ENCODE measurements at places on chromosomes 2 and 18.

DNA sequence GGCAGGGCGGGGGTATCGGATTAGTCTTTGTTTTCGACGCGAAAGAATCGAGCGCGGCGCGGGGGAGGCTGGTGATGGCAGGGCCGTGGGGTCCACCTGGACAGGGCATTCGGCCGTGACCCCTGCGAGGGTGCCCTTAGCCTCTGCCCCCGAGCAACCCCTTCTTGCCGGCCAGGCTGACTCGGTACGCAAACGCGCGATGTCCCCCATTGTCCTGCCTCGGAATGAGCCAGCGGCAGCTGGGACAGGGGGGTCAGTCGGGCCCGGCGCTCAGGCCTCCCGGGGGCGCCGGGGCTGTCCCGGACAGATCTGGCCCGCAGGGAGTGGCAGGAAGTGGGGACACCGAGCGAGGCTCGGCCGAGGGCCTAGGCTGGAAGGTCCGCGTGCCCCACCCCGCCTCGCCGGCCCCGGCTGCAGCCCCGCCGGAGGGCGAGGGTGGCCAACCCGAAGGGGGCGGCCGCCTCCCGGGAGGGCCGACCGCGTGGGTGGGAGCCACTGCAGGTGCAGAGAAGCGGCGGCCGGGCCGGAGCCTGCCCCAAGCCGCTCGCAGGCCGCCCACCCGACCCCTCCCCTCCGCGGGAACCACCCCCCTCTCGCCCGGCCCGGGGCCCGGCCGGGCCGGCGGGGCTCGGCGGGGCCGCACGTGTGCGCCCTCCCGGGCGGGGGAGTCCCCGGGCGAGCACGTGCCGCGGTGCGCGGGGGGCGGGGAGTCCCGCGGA is at the start of gene TET3:
Gene TET3 (plus strand): TSS at position 708 of the 719 bp plus-strand sequence. CDS start 1,494 bp downstream, outside the sequence.
- DNase-seq, result no peak

DNA sequence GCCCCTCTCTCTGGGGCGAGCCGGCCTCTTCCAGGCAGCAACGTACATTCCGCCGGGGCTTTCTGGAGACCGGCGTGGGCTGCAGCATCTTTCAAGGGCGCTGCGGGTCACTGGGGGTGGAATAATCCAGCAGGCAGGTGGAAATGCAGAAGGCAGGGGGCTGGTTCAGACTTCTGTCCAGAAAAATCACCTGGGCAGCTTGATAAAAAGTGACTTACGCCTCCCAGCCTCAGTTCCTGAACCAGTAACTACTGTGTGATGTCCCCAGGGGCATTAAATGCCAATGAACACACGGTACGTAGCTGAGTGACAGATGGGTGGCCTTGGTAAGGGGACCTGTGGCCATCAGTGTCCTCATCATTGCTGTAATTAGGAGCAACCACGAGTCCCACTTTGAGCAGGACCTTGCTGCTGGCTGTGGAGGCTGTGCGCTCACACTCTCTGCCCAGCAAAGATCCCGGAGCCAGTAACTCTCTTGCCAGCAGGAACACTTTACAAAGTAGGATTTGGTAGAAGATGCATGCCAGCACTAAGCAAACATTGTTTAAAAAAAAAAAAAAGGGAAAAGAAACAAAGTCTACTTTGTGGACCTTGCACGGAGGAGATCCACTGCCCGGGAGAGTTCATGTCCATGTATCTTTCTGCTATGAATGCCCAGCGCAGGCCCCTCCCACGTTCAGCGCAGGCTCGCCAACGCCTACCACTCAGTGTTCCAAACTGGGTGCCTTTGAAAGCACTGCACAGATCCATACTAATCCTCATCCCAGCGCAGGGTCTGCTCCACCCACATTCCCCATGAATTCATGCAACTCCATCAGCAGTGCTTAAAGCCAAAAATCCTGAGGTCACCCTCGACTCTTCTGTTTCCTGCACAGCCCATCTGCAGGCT is 177.3 kb downstream of the HDAC4 start:
- no peak for DNase-seq

DNA sequence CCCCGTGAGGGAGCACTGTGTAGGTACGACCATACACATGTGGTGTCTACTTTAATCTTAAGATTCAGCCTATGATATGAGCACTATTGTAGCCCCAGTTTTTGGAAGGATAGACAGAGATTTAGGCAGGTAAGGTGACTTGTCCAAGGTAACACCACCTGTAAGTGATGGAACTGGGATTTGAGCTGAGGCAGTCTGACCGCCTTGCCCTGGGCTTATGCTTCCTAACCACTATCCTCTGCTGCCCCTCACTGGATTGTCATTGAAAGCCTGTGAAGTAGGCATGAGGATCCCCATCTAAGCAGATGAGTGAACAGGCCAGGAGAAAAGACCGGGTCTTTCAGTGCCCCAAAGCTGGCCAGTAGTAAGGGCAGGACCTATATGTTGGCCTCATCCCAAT is 343.8 kb downstream of the CYRIA start:
- DNase-seq, result no peak

- peak; percentile 86 for DNase-seq
Observed at GRCh38 chr2:207330912-207331311, 165.2 kb upstream of the KLF7 start.

- DNase-seq, result no peak
Observed at GRCh38 chr2:168157926-168158325, 89.5 kb downstream of the STK39 start.

DNA sequence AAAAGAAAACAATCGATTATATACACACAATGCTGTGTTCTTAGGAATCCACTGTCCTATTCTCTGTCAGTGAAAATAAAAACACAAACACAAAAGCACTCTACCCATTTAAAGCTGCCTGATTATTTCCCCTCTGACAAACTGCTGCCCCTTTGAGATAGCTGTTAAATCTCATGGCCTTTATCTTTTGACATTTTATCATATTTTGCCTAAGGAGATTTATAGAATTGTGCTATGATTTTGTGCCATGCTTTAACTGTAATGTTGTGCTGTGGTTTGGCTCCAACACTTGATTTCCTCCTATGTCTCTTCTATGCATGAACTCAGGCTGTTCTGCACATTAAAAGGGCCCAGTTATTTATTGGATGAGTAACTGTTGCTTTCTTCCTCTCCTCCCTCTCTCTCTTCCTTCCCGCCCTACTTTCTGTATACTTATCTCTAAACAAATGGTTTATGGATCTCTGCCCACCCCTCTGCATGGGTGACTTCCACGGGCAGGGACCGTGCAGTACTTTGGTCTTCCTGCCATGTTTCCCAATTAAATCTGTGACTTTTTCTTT is 1096.6 kb downstream of the TSN start:
- DNase-seq, result no peak

DNA sequence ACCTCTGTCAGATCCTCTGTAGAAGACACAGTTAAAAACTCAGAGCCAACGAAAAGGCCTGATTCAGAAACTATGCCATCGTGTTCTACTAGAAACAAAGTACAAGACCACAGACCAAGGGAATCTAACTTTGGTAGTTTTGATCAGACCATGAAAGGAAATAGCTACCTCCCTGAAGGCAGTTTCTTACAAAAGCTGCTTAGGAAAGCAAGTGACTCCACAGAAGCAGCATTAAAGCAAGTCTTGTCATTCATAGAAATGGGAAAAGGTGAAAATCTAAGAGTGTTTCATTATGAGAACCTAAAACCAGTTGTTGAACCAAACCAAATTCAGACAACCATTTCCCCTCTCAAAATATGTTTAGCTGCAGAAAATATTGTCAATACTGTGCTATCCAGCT is 58.2 kb downstream of the FSIP2 start:
- DNase-seq, result no peak

DNA sequence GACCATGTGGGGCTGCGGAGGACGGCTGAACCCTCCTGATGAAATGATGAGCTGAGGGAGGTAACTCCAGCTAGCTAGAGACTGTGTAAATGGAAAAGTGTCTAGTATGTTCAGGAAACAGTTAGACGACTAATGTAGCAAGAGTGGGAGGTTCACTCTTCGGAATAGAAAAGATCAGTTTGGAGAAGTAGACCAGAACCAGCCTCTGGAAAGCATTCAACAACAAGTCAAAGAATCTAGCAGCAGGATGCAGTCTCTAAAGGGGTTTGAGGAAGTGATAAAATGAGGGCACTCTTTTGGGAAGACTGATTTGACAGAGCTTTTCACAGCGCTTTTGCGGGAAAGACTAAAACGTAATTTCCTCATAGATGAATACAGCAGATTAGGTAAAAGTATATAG is 79.6 kb downstream of the GAREM1 start:
- DNase-seq, result no peak

DNA sequence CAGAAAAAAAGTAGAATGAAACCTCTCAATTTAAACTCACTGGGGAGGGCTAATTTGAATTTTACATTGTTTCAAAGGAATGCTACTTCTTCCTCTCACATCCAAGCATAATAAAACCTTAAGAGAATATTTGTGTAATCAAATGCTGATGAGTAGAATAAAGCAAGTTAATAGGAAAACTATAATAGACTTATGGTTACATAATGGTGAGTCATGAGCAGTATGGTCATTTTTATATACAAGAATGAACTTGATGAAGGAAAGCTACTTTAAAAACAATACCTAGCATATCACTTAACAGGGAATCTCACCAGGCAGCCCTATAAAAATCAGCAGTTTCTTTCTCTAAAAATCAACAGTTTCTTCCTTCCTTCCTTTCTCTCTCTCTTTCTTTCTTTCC is 80.3 kb downstream of the VSNL1 start:
- no peak for DNase-seq

GRCh38 chr2:29766191-29766590 is 155.2 kb downstream of the ALK start:
- DNase-seq, result no peak

DNA sequence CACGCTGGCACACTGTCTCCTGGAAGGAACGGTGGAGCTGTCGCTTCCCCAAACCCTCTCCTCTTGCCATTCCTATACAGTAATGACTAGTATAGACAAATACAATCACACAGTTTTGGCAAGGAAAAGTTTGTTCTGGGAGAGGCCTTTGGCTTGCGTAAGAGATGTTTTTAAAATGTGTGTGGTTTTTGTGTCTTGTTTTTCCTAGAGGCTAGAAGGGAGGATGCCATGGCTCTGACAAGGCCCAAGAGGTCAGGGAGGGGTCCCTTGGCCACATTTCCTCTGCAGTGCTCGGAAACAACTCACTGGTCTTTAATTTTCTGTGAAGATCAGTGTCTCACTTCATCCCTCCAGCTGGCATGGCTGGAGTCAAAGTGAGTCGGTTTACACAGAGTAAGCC is 195.9 kb downstream of the SH3RF3 start:
- no peak for DNase-seq

DNA sequence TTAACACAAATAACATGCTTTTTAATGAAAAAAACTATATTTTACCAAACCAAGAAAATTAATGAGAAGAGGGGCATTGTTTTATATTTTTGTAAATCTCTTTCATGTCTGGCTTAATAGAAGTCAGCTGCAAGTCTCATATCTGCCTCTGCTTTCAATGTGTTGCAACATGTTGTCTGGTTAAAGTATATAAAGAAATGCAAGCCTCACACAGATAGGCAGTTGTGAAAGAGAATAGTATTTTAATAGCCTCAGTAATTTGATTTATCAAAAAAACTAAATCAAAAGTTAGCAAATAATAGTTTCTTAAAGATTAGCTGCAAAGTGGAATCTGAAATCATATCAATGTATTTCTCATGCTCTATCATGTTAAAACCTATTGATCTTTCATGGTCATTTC is 52.9 kb upstream of the NCOA1 start:
- no peak for DNase-seq

DNA sequence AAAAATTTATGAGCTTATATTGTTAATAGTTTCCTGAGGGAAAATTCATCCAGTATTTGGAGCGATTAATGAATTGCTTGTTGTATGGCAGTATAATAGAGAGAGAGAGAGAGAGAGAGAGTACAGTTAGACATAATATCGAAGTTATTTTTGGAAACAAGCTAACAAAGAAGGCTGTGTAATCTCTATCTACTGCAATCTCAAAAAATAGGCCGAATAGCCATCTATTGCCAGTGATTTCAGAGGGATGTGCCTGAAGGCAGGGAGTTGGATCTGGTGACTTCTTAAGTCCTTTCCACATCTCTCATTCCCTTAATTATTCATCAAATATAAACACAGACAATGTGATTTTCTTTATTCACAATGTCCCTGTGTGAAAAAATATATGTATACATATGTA is 433.1 kb upstream of the RAB12 start:
- DNase-seq, result no peak

- no peak for DNase-seq
Observed at GRCh38 chr2:49982871-49983270, 828.6 kb upstream of the FSHR start.

- DNase-seq, result peak; percentile 28
Observed at GRCh38 chr18:33210575-33211189, 229.8 kb downstream of the CCDC178 start.

DNA sequence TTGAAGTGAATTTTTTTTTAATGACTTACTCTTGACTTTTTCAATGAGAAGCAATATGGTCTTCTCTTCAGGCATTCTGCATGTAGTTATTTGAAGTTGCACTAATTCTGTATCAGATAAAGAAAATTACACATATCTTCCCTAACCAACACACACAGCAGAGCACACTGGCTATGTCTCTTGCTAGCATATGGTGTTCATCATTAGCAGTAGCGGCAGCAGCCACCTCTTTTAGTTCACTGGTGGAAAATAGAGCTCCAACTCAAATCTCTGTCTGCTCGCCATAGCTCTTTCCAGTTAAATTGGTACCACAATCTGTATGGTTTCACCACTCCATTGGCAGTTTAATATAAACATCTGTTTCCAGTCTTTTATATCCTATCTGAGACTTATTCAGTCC is 278.1 kb upstream of the ZEB2 start:
- no peak for DNase-seq

DNA sequence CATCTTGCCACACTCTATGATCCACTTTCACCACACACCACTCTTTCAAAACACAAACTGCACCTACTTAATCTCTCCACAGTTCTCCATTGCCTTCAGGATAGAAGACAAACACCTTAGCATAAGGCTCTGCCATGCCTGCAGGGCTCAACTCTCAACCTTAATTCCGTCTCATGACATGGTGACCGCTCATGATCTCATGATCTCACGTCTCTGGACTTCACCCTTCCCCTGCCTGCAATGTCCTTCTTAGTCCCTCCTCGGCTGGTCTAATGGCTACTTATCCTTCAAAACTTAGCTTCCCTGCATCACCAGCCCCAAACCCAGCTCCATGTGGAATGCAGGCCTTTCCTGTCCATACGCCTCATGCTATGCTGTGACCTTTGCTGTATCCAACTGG is 85.3 kb downstream of the ACVR1 start:
- no peak for DNase-seq

DNA sequence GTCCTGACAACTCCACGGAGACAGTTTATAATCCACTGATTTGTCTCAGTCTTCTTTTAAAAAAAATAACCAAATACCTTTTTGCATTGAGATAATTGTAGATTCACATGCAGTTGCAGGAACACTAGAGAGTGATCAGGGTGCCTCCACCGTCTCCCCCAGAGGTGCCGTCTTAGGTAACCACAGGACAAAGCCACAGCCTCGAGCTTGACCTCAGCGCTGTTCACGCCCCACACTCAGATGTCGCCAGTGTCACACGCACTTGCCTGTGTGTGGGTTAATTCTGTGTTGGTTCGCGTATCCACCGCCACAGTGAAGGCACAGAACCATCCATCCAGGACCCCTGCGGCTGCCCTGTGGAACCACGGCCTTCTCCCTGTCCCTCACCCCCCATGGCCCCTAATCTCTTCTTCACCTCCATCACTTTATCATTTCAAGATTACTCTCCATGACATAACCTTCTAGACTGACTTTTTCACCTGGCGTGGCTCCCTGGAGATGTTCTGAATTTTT is 295.0 kb upstream of the HDAC4 start:
- no peak for DNase-seq

Measured in inflammatory macrophage treated with lipopolysaccharide for 1 hour (primary cell).